A549 treated with CORT108297 at 1 μM for 4 hours (cell line): ENCODE measurements at places on chromosomes 5 and 9. TPM values are rescaled to one million over a fixed set of nuclear protein-coding genes. Genes with fewer than 3 reads are reported as not detected.

The PDZD2 gene
- total RNA-seq: 0.10 to 0.27 TPM (median 0.12 TPM) in 5 replicates

The ADAMTSL2 gene
- total RNA-seq: not detected in 5 replicates

The LMBRD2 gene
- 1.3 to 2.5 TPM (median 1.7 TPM) in 5 replicates for total RNA-seq

The CRHBP gene
- total RNA-seq: 0.09 to 0.25 TPM (median 0.15 TPM) in 5 replicates

The FAM200C gene
- total RNA-seq: 1.9 to 2.6 TPM (median 2.4 TPM) in 5 replicates

The MEIKIN gene
- total RNA-seq: not detected in 5 replicates

The SELENOP gene
- 0.18 to 0.40 TPM (median 0.25 TPM) in 5 replicates for total RNA-seq
